ENCODE measurements at places on chromosomes 2 and 18.

GRCh38 chr2:20577495-20578235, 73.2 kb downstream of the HS1BP3 start:
- DNase-seq: no peak

GRCh38 chr2:96924775-96925747, 55.2 kb upstream of the SEMA4C start:
- no peak for DNase-seq

DNA sequence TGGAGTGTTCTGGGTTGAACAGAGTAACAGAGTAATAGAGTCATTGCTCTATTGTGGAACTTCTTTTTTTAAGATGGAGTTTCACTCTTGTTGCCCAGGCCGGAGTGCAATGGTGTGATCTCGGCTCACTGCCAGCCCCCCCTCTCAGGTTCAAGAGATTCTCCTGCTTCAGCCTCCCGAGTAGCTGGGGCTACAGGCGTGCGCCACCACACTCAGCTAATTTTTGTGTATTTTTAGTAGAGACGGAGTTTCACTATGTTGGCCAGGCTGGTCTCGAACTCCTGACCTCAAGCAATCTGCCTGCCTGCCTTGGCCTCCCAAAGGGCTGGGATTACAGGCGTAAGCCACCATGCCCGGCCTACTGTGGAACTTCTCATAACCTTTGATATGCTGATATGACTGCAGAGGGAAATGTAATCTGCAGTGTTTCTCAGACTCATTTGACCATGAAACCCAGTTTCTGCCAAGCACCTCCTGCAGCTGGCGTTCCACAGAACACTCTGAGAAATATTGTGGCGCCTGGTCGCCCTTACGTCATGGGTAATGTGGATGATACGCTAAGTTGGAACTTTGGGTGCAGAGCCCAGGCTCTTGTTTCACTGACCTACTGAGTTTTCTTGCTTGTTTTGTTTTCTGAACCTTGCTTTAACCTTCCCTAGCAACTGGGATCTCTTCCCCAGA, 213.8 kb downstream of the BCL2 start:
- no peak for DNase-seq

- no peak for DNase-seq
These were observed 17.4 kb downstream of the CDH7 start for GRCh38 chr18:65768120-65768778.

GRCh38 chr2:196322973-196323810, 151.8 kb upstream of the STK17B start:
- DNase-seq: no peak

- DNase-seq: no peak
These were observed 103.0 kb downstream of the CDK15 start for GRCh38 chr2:201909348-201909747.

- DNase-seq: no peak
These were observed 731.3 kb upstream of the RAB6C start for GRCh38 chr2:129248198-129248597.

DNA sequence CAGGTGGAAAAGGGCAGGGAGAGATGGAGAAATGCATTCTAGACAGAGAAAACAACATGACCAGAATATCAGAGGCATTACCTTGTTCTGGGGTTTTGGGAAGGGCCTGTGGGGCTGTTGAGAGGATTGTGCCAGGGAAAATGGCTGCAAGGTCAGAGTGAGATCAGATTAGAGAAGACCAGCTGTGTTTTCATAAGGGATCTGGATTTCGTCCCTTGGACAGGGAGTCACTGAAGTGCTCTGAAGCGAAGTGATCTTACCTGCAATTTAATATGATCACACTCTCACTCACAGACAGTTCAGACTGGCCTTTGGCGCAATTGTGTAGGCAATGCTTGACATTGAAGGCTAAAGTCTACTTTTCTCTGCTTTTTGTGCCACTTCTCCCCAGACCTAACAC, 20.3 kb upstream of the REG3G start:
- no peak for DNase-seq

- DNase-seq: no peak
These were observed 33.5 kb downstream of the LGALSL start for GRCh38 chr2:64487256-64488049.

GRCh38 chr2:131004446-131005209, 88.6 kb downstream of the FAM168B start:
- no peak for DNase-seq

DNA sequence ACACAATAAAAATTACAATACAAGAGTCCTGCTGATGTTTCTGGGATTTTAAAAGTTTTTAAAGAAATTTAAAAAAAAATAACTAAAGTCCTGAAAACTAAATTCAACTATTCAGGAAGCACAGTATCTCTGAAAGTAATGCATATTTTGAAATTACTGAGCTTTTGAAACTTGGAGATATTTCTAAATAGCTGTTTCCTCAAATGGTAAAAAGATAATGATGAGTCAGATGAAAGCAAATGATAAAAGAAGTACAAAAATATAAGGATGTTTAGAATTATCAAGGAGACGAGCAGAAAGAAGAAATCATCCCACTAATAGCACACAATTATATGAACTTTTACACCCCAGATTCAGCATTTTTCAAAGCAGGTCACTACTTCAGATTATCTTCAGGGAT, 90.2 kb upstream of the SLC25A52 start:
- no peak for DNase-seq

DNA sequence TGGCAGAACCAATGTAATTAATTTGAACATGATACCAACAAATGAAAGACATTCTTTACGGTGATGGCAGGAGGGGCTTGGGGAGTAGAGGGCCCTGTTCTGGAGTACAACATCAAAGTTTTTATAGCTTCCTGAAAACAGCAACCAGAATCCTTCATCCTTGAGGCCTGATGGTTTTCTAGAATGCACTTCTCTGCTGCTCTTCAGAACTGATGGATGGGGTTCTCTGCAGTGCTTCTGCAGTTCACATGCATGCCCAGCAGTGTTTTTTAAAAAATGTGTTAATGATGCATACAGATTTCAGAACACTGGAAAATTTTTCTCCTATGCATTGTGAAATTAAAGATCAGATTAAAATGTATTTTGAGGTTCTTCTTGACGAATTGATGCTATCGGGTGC, 2.5 kb downstream of the LTBP1 start:
- no peak for DNase-seq

DNA sequence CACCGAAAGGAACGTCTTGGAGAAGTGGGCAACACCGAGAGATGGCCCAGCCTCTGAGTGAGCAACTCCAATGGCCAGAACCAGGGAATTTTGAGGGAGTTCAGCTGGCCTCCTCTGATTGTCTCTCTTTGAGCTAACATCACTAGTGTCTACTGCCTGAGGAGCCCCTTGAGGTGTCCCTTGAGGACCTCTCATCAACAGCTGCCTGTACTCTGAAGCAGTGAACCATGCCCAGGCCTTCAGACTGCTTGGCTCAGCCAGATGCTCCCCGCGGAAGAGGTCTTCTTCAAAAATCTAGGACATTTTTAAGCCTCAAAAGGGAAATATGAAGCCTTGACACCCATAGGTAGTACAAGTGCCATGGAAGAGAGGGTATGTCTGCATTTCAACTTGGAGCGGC, 430.4 kb downstream of the TXNL1 start:
- peak; percentile 34 for DNase-seq

DNA sequence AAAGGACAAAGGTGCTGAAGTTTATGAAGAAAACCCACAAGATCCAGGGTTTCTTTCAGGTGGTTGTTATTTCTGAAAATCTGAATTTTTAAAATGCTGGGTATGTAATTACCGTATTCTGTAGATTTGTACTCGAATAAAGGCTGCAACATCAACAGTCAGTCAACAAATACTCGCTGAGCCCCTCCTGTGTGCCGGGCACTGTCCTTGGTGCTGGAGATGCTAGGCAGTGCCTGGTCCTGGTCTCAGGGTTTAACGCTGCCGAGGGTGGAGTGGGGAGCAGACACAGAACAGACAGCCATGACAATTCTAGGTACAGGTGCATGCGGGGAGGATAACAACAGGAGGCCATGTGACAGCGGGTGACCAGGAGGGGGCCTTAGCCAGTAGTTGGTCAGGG, 27.2 kb upstream of the PDIA6 start:
- no peak for DNase-seq

- DNase-seq: no peak
These were observed 5.5 kb upstream of the REV1 start for GRCh38 chr2:99495115-99495860.

- DNase-seq: no peak
These were observed 149.3 kb downstream of the CABLES1 start for GRCh38 chr18:23284629-23285028.

- DNase-seq: no peak
These were observed 46.5 kb downstream of the PTGR3 start for GRCh38 chr18:75162467-75162866.

GRCh38 chr18:63138436-63139340, 180.9 kb downstream of the BCL2 start:
- DNase-seq: no peak

- DNase-seq: no peak
These were observed 49.7 kb upstream of the NFE2L2 start for GRCh38 chr2:177314194-177314593.

GRCh38 chr2:66548422-66548821, 113.5 kb downstream of the MEIS1 start:
- DNase-seq: peak; percentile 71

- no peak for DNase-seq
These were observed 136.8 kb downstream of the ALPK2 start for GRCh38 chr18:58491773-58492752.

- no peak for DNase-seq
These were observed 71.7 kb downstream of the CLHC1 start for GRCh38 chr2:55160422-55160821.

- DNase-seq: no peak
These were observed 101.5 kb downstream of the ZNF532 start for GRCh38 chr18:58966005-58966677.

DNA sequence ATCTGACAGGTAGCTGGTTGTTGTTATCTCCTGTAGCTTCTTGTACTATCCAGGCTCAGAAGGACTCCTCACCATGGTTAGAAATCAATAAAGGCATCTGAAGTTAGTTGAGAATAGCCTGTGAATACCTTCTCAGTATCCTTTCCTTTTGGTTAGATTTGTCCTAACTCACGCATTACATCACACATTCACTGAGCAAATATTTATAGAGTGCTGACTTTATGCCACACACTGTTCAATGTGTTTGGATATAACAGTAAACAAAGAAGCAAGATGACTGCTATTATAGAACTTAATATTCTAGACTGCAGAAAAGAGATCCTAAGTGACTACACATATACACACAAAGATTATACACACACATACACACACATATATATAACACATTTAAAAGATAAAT, 889.9 kb upstream of the CHAC2 start:
- no peak for DNase-seq

- no peak for DNase-seq
These were observed 40.3 kb downstream of the ARMC9 start for GRCh38 chr2:231238689-231239088.

DNA sequence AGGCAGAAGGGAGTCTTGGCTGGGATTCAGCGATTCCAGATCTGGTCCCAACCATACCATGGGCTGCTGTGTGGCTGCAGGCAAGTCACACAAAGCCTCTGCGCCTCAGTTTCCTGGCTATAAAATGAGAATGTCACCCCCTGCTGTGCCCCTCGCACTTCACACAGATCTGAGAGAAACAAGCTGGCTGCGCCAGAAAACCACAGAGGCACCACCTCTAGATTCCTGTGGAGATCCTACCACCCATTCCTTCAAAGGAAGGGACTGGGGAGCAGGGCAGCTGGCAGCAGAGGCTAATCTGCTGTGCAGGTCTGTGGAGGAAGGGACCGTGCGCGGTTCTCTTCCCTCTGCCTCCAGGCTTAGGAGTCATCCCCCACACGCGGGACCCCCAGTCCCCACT, 19.8 kb downstream of the NEURL3 start:
- DNase-seq: no peak

GRCh38 chr2:10554961-10555809, 107.1 kb upstream of the ODC1 start:
- DNase-seq: no peak

DNA sequence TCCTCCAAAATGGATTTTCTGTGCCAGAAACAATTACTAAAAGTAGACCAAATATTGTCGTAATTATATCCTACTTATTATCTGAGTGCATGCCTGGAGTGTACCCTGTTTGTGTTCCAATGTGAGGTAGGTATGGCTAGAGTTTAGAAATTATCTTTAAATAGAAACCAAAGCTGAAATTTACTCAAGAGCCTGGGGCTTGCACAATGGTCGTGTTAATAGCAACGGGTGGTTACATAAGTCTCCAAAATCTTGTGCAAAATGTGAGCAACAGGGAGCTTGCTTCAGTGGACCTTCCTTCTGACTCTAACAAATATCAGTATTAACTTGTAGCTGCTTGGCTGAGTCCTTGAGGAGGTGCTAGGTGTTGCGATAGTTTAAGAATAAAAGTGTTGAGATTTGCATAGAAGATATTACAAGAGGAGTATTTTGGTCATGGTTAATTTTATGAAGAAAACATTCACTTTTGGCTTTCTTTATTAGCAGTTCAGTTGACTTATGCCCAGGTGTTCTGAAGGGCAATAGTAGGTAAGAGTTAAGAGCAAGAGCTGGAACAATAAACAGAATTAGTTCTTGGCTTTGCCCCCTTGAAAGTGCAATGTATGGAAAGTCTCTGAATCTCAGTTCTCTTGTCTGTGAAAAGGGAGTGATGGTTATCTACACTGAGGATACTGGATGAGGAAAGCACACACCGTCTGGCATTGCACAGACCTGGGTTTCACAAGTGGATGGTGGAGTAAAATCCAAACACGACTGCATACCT, 4.6 kb downstream of the CXCR4 start:
- DNase-seq: no peak

GRCh38 chr2:126494593-126494992, 161.4 kb upstream of the GYPC start:
- no peak for DNase-seq

DNA sequence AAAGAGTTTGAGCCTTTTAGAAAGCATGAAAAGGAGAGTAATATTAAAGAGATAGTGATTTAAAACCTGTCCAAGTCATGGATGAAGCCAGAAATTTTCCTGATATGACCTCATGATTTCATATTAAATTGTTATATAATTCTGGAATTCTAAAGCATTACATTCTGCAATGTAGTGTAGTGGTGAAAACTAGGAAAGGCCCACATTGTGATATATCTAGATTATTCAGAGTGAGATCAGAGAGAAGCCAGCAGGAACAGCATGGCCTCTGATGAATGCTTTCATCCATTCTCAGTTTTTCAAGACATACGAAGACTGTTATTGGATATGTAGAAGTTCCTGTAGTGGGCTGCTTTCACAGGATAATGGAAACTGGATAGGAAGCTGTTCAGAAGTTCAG, 98.8 kb downstream of the LCLAT1 start:
- DNase-seq: no peak

GRCh38 chr2:230902180-230902899, 22.7 kb downstream of the GPR55 start:
- peak; percentile 29 for DNase-seq

GRCh38 chr2:230874456-230874855, 9.7 kb downstream of the ITM2C start:
- DNase-seq: no peak

GRCh38 chr2:109702250-109702985, 88.3 kb downstream of the SOWAHC start:
- no peak for DNase-seq

- no peak for DNase-seq
These were observed 245.0 kb upstream of the FN1 start for GRCh38 chr2:215680605-215681598.

GRCh38 chr2:238009563-238009962, 42.7 kb downstream of the UBE2F start:
- DNase-seq: no peak

Measured in NCI-H1417 (cell line).